ENCODE measurements at places on chromosomes 5 and 9.

DNA sequence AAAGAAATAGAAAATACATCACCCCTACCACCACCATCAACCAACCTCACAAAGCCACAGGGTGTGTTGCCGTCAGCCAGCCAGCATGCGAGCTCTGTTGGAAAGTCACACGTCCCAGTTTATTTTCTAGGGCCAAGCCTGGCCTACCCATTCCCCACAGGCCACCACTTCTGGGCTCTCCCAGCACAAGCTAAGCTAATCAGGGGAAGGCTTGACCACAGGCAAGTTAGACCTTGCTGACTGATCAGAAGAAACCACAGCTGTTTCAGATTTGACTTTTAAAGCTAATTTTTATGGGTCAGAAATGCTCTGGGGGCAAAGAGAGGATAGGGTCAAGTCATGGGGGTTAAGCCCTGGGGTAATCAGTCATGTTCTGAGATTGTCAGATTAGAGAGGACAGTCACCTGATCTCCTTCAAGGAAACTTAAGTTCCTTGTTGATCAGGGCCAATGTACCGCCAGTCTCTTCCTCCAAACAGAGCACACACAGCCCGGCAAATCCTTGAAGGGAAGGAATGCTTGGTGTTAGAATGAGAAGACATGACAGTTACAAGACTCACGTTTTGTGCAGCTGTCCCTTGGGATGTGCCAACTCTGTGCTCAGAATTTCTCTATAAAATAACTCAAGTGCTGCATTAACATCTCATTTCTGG, 7.6 kb downstream of the SHB start:
- peak; percentile 36 for DNase-seq

GRCh38 chr5:107669096-107670031, 1.4 kb downstream of the EFNA5 start:
- DNase-seq = no peak

DNA sequence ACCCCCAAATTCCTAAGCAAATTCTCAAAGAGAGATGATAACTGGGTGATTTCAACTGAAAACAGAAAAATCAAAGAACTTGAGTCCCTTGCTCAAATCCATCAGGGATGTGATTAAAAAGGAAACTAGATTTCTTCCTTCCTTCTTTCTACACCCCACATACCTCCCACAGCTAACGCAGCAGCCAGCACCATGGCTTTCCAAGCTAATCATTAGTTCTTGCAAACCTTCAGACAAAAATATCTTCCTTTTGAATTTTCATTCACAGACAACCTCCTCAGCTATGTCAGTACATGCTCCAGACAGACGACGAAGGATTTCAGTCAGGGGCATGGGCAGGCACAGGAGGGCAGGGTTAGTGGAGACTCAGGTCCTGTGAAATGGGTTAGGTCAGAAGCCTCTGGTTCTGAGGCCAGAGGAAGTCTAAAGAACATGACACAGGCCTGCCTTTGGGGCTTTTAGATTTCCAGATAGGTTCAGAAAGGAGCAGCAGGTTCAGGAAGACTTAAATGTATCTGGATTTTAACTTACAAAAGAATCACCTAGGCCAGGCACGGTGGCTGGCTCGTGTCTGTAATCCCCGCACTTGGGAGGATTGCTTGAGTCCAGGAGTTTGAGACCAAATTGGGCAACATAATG, 173.7 kb upstream of the NFIB start:
- no peak for DNase-seq

GRCh38 chr5:175747539-175748060, 89.7 kb downstream of the HRH2 start:
- DNase-seq = no peak

GRCh38 chr9:93677641-93678136, 101.3 kb downstream of the PHF2 start:
- DNase-seq = no peak

DNA sequence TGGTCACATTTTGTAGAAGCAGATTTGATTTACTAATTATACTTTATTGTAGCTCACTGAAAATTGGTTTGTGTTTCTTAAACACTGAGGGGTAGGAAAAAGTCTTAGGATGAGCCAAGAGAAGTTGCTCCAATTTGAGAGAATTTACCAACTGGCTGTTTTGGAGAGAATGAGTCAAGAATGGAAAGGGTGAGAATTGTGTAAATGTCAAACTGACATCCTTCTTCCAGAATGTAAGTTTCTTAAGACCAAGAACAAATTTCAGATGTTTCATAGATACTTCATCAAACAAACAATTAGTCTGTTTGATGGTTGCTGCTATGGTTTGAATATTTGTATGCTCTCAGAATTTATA, 106.2 kb upstream of the TXNDC8 start:
- DNase-seq = no peak

- DNase-seq = no peak
These were observed 242.5 kb downstream of the BNC2 start for GRCh38 chr9:16627967-16628366.

DNA sequence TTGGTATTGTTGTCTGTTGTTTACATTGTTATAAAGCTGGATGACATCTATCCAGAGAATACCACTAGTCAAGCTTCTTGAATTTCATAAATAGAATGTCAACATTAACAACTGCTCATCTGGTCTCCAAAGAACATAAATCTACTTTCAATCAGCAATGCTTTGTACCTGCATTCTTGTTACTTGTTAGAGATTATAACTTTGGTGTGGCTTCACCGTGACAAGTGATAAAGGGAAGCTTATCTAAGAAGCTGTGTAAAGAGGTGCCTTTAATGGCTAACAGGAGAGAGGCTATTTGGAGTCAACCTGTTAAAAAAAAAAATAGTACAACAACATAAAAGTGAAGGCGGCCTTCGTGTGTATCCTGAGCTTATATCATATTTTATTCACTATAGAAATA, 41.8 kb downstream of the MUSK start:
- no peak for DNase-seq

- DNase-seq = no peak
These were observed 9.4 kb downstream of the FYB1 start for GRCh38 chr5:39209924-39210323.

DNA sequence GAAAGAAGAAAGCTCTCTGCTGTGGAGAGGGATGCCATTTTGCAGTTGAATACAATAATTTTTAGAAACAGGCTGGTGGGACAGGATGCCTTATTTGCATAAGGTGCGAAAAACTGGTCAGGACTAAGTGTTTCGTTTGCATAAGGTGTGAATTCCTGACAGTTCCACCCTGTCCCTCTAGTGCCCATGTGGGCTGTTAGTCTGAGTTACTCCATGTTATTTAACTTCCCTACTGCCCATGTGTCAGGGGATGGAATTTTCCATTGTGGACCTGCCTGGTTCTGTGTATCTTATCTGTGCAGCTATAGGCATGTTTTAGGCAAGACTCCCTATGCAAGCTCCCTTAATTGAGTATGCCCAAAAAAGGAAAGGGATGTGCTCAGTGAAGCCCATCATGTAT, 35.3 kb upstream of the NFIL3 start:
- DNase-seq = no peak

GRCh38 chr9:72577212-72577753, 55.9 kb downstream of the TMC1 start:
- DNase-seq = peak; percentile 45

All from OCI-M1 (cell line).